Posterior cingulate gyrus (tissue), 11 donors: ENCODE measurements at places on chromosomes 13 and 19.
A peak's percentile ranks its signal among the peaks of the same experiment; 100 is the strongest.

DNA sequence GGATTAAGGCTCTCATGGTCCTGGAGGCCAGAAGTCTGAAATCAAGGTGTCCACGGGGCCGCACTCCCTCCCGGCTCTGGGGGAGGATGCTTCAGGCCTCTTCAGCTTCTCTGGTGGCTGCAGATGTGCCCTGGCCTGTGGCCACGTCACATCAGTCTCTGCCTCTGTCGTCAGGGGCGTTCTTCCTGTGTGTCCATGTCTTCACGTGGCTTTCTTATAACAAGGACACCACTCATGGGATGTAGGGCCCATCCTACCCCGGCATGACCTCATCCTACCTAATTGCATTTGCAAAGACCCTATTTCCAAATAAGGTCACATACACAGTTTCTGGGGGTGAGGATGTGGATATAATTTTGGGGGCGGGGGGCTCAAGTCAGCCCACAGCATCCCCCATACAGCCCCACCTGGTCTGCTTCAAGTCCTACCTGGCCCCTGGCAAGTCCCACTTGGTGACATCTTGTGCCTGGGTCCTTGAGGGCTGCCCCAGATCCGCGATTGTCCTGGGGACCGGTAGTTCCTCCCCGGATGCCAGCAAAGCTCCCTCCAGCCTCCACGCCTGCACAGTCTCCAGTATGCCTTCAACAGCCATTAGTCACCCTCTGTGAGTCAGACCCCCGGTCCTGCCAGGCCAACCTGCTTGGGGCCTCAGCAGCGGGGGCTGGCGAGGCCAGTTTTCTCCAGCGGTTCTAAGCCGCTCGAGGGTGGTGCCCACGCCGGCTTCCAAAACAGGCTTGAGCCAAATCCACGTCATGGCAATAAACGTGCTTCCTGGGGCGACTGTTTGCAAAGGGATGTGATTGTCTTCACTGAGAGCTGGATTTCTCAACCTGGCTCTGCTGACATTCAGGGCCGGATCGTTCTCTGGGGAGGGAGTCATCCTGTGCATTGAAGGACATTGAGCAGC is 32.2 kb downstream of the MYO9B start:
- peak; percentile 73 for DNase-seq

- no peak for DNase-seq
Observed at GRCh38 chr13:44278166-44278565, 95.5 kb upstream of the SERP2 start.

DNA sequence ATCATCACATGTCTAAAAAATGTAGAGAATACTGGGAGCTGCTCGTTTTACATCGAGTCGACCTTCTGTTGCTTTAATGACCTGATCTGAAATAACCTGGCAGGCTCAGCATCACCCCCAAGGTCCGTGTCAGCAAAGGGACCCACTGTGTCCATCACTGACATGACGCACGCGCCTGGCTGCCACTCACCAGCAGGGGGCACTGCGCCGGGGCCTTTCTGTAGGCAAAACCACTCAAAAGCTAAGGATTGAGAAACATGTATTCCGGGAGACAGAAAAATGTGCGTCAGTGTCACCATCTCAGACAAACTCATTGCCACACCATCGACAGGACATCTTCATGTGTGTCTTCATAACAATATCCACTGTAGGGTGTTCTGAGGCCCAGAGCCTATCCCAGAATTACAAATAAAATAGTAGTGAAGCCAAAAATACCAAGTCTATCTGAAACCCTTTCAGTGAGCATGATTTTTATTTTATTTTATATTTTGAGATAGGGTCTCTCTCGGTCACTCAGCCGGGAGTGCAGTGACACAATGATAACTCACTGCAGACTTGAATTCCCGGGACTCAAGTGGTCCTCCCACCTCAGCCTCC is 130.3 kb upstream of the LSM14A start:
- DNase-seq, result peak; percentile 89

- DNase-seq, result no peak
Observed at GRCh38 chr19:55809381-55810058, 22.3 kb downstream of the NLRP11 start.

- no peak for DNase-seq
Observed at GRCh38 chr19:40768869-40769268, 6.5 kb upstream of the MIA start.

DNA sequence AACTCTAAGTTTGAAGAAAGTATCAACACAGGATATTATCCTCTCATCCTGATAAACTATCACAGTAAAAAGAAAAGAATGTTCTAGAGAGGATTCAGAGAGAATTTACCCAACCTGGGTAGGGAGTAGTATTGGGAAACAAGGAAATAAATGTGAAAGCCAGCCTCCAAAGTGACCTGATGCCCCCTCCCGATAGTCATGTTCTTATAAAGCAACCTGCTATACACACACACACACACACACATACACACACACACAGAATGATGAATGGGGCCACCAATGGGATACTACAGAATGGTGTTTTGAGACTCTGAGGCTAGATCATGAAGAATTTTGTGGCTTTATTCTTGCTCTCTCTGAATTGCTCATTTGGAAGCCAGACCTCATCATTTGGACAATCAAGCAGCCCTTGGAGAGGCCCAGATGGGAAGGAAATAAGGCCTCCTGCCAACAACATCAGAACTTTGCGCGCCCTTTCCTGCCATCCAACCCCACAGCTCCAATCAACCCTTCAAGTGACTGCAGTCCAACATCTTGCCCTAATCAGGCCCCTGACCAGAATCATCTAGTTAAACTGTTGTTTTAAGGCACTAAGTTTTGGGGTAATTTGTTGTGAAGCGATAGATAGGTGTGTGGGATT is 807.9 kb upstream of the ARGLU1 start:
- no peak for DNase-seq

- peak; percentile 27 for DNase-seq
Observed at GRCh38 chr19:10503002-10503789, at the start of gene KEAP1. TSS of gene KEAP1 (minus strand) at chr19:10503356. CDS start at chr19:10500033, 3,323 bp downstream.

DNA sequence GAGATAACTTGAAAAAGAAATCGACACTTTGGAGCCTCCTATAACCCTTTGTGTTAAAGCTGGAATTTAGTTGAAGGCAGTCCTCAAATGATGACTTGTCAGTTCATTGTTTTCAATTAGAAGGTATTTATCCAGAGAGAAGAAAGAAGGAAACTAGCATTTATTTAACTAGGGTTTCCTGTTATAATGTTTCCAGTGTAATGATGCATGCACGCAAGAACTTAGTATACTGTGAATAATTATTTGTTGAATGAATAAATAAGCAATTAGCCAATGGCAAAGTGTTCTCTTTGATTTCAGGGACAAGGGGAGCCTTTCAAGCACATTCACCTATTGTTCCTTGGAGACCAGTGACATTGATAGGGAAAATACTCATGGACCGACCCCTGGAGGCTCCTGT is 307.4 kb downstream of the KLF5 start:
- DNase-seq, result no peak
